CD4-positive, alpha-beta T cell treated with Interleukin-21 for 1 hour (primary cell): ENCODE measurements at places on chromosomes 16 and 17.

DNA sequence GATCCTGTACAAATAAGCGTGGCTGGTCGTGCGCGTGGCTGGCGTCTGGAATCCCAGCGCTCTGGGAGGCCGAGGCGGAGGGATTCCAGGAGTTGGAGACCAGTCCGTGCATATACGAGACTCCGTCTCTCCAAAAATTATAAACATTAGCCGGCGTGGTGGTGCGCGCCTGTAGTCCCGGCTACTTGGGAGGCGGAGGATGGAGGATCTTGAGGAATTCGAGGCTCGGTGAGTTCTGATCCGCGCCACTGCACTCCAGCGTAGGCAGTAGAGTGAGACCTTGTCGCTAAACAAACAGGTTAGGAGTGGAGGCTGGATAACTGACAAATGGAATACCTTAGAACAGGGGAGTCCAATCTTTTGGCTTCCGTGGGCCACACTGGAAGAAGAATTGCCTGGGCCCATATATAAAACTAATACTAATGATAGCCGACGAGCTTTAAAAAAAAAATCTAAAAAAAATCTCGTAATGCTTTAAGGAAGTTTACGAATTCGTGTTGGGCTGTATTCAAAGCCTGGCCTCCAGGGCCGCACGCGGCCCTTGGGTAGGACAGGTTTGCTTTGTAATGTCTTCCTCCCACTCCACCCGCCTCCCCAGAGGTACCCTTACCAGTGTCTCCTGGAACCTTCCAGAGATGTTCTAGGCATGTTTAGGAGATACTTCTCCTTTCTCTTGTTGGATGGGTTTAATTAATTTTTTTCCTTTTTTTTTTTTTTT lies 909 bp upstream of the RSL1D1 start:
- no peak for DNase-seq

GRCh38 chr16:86258713-86259112 lies 251.6 kb upstream of the FOXF1 start:
- DNase-seq, result no peak

GRCh38 chr16:54211203-54211602 lies 75.4 kb downstream of the IRX3 start:
- DNase-seq, result no peak

DNA sequence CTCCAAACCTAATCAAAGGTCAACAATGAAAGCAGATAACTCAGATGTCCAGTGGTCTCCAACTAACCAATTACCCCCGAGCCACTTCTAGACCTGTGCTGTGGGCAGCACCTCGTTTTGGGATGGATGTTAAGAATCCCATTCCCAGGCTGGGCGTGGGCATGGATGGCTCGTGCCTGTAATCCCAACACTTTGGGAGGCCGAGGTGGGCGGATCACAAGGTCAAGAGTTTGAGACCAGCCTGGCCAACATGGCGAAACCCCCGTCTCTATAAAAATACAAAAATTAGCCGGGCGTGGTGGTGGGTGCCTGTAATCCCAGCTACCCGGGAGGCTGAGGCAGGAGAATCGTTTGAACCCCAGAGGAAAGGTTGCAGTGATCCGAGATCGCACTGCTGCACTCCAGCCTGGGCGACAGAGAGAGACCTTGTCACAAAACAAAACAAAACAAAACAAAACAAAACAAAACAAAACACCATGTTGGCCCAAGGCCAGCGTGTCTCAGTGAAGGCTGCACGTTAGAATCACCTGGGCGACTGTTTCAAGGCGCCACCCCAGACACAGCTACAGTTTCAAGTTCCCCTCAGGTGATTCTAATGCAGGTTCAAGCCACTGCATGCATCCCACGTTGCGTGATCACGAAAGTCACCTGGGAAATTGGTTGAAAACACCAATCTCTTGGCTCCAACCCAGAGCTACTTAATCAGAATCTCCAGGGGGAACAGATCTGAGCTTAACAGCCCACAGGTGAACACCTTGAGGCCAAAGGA lies 21.3 kb downstream of the COX4I1 start:
- no peak for DNase-seq

DNA sequence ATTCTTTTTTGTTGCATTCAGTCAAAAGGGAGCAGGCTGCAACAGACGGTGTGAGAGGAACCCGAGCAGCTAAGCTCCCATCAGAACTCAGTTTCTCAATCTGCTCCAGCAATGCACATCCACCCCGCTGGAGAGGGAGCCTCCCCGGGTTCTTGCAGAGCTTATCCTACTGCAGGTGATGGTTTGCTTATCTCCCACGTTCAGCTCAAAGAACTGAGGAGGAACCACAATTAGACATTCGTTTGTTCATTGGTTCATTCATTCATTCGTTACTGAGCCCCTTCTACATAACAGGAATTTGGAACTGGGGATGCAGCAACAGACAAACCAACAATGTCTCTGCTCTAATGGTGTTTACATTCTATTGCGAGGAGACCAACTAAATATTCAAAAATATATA lies 22.2 kb upstream of the ALOX15 start:
- no peak for DNase-seq

DNA sequence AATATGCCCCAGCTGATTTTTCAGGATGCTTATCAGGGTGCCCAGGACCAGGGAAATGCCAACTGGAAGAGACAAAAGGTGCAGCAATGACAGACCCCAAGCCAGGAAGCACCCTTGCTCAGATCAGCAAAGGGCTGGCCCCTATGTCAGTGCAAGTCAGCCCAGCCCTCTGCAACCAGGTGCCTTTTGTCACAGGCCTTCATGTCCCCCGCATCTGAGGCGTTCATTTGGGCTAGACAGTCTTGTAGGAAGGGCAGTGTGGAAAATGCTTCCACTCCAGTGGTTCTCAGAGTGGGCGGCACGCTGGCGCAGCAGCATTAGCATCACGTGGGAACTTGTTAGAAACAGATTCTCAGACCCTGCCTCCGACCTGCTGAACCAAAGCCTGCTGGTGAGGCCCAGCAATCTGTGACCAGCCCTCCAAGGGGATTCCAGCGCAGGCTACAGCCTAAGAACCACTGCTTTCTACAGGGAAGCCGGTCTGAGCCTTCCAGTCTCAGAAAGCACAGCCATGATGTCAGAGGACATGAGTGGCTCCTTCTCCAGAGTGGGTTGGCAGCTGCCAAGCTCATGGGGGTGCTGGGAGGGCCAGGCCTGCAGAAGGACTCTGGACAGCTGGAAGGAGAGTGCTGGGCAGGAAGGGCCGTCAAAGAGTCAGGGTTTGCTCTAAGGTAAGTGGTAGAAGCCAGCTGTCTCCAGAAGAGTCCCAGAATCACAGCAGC lies 13.1 kb downstream of the SLC47A2 start:
- no peak for DNase-seq
